ENCODE measurements at places on chromosomes 7 and 10.

- no peak for DNase-seq
These were observed 100.2 kb upstream of the RELN start for GRCh38 chr7:104089612-104090011.

GRCh38 chr7:27636326-27637006, 26.2 kb downstream of the HIBADH start:
- DNase-seq: no peak

DNA sequence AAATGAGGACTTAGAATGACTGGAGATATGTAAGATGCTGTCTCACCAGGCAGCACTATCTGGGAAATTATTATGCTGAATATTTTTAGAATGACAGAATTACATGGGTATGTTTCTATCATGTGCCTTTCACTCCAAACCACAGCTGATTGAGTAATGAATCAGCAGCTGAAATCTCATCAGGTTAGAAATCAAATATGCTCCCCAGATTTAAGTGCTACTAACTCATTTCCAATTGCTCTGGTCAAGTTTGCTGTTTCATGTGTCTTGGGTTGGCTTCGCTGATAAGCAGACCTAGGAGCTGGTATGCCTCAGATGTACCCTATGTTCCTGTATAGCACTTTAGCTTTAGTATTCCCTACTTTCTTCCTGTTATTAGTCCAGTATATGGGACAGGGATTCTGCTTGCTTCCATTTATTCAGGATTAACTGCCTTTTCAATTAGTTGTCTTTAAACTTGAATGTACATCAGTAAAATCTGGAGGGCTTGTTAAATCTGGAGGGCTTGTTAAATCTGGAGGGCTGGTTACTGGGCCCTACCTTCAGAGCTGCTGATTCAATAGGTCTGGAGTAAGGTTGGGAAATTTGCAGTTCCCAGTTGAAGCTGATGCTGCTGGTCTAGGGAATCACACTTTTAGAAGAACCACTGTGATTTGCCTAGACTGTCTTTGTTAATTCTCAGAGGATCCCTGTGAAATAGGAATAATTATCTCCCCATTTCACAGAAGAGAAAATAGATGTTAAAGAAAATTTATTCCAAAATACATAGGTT, 172.9 kb downstream of the DKK1 start:
- no peak for DNase-seq

GRCh38 chr10:119283818-119284217, 76.4 kb downstream of the GRK5 start:
- DNase-seq: no peak

DNA sequence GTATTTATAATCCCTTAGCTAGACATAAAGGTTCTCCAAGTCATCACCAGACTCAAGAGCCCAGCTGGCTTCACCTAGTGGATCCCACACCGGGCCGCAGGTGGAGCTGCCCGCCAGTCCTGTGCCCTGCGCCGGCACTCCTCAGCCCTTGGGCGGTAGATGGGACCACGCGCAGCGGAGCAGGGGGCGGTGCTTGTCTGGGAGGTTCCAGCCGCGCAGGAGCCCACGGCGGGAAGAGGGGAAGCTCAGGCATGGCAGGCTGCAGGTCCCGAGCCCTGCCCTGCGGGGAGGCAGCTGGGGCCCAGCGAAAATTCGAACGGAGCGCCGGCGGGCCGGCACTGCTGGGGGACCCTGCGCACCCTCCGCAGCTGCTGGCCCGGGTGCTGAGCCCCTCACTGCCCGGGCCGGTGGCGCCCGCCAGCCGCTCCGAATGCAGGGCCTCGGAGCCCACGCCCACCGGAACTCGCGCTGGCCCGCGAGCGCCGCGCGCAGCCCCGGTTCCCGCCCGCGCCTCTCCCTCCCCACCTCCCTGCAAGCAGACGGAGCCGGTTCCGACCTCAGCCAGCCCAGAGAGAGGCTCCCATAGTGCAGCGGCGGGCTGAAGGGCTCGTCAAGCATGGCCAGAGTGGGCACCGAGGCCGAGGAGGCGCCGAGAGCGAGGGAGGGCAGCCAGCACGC, 675.6 kb downstream of the REEP3 start:
- no peak for DNase-seq

DNA sequence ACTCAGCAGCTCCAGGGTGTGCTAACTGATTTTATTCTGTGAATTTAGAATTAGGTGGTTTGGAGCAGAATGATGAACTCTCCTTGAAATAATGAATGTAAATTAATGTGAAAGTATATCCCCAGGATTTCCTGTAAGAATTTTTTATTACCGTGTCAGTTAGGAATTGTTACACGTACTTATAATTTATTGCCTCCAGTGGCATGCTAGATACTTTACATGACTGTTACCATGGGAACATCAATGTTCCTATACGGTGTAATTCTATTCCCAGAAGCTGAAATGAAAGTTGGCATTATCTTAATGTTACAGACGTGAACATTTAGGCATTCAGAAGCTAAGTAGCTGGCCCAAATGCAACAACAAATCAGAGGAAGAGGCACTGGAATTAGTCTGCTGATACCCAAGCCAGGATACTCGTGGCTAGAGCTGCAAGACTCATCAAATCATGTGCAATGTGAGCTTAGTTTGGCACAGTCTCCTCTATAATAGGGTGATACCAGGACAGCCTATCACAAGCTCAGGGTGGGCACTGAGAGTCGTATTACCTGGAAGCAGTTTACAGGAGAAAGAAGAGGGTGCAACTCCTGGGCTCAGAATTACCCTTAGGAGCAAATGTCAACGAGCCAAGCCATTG, 30.0 kb upstream of the PRKAR2B start:
- no peak for DNase-seq

DNA sequence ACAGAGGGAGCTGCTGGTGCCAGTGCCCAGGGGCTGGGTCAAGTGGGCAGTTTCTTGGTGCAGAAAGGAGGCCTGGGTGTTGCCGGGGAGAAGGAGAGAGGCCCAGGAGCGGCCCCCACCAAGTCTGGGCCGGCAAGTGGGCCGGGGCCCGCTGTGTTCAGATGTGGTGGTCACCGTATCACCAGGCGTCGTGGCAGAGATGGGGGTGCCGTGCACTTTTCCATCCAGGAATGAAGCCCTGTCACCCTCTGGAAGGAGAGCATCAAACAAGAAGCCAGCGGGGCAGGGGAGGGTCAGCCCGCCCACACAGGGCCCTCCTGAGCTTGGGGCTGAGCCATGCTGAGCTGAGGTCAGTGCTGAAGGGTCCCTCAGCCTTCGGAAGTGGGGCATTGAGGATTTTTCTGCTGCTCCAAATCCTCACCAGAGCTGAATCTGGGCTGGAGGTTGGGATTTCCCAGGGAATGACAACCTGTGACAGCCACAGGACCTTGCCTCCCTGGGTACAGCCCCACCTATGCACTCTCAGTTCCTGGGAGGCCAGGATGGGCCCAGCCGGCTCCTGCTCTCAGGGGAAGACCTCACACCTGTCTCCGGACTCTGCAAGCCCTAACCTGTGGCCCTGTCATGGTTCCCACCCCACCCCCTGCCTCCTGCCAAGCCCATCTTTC, 27.9 kb upstream of the INPP5A start:
- no peak for DNase-seq

GRCh38 chr7:28748346-28748745, 209.8 kb downstream of the TRIL start:
- DNase-seq: no peak

DNA sequence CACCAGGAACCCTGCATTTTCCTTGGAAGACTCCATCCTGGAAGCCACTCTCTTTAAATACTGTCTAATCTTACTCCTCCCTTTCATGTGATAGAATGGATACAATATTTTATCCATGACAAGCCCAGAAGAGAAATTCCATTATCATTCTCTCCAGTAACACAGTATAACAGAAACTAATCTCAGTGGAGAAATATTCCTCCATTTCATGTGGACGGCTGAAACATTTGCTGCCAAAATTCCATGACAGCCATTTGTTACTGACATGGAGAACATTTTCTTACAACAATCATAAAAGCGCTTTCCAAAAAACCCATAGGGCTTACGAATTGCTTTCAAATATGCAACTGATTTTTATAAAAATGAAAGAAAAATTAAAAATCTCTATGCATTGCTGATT, 392.8 kb upstream of the KLF6 start:
- no peak for DNase-seq

GRCh38 chr10:98296524-98296923, 28.5 kb upstream of the LOXL4 start:
- no peak for DNase-seq

DNA sequence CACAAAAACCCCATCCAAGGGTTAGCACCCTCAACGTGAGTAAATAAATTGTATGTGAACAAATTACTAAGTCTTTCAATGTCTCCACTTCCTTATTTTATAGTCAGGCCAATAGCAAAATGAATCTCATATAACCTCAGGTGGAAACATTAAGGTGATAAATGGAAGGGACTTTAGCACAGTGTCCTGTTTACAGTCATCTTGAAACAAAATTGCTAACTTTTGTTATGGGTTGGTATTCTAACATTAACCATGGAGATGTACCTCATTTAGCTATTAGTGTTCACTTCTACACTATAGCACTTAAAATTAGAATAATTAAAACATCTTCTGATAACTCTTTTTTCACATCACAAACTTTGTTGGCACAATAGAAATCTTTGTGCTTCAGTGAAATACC, 255.8 kb upstream of the CNTNAP2 start:
- DNase-seq: no peak

DNA sequence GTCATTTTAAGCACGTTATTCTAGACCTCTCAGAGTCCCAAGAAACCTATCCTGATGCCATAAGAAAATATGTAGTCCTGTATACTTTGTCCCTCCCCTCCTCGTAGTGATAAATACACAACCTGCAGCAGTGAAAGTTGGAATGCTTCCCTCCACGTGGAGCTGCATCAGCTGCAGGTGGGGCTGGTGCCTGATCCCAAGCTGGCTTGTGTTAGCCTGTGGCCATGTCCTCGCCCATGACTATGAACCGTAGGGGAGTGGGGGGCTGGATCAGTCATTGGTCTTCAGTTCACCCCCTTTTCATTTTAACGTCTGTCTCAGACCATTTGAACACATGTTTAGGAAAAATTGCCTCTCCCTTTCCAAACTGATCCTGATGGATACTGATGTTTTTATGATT, 171.4 kb upstream of the HABP2 start:
- no peak for DNase-seq

DNA sequence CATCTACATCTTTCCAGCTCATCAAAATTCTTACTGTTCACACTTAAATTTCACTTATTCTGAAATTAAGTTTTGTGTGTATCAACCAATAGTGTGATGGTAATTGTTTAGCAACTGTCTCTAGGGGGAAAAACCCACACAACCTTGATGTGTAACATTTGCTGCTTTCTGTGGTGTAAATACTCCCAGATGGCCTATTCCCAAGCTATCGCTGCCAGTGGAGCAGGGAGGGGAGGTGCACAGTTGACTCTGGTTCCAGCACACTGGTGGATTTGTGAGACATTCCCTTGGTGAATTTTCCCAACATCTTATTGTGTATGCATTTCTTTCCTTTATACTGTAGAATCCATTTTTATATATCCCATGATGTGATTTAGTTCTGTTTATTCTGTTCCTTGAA, 275.9 kb upstream of the SHH start:
- DNase-seq: no peak

- DNase-seq: no peak
These were observed 24.0 kb upstream of the ZNF438 start for GRCh38 chr10:31055573-31056251.

All from NCI-H2171 (cell line).